ENCODE measurements at places on chromosomes 6 and 20.

DNA sequence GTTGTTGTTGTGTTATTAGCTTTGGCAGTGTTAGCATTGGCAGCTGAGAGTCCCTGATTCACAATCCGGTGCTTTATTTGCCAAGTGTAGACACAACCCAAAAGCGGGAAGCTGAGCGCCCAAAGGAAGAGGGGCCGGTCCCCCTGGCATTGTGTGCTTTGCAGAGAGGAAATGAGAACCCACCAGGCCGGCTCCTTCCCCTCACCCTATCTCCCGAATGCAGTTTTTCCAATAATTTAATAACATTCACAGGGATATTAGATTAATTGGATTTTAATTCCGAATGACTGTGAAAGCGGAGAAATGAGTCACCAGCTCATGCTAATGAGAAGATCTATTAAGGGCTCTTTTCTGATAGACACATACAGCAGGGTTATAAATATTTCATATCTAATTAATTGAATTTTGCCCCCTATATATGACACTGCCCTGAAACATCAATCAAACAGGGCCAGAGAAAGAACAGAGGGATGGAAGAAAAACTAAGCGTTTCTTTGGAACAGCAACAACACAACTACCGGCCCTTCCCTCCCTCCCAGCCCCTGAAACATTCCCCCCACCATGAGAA, 143.8 kb downstream of the MBOAT1 start:
- DNase-seq, result no peak

- DNase-seq, result no peak
These were observed 60.2 kb upstream of the GATA5 start for GRCh38 chr20:62535964-62536363.

GRCh38 chr6:117513778-117514365, 31.4 kb downstream of the DCBLD1 start:
- no peak for DNase-seq

- no peak for DNase-seq
These were observed 32.8 kb upstream of the BCAS1 start for GRCh38 chr20:54103067-54103761.

GRCh38 chr20:14445310-14445709, 107.9 kb upstream of the FLRT3 start:
- DNase-seq, result peak; percentile 71

- DNase-seq, result no peak
These were observed 75.2 kb downstream of the COL21A1 start for GRCh38 chr6:56172144-56172543.

GRCh38 chr6:132214716-132215115, 186.6 kb downstream of the MOXD1 start:
- no peak for DNase-seq

DNA sequence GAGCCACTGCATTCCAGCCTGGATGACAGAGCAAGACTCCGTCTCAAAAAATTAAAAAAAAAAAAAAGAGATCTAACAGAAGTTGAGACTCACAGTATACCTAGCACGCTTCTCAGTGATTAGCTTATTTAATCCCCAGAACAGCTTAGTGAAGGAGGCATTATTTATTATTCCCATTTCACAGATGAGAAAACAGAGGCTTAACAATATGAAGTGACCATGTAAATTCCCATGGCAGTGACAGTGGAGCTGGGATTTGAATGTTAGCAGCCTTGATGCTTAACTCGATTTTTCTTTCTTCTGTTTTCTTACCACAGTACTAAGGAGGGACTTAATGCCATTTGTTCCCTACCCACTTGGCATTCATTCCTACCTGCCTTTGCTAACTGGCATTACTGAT, 89.9 kb upstream of the ZNF217 start:
- no peak for DNase-seq

DNA sequence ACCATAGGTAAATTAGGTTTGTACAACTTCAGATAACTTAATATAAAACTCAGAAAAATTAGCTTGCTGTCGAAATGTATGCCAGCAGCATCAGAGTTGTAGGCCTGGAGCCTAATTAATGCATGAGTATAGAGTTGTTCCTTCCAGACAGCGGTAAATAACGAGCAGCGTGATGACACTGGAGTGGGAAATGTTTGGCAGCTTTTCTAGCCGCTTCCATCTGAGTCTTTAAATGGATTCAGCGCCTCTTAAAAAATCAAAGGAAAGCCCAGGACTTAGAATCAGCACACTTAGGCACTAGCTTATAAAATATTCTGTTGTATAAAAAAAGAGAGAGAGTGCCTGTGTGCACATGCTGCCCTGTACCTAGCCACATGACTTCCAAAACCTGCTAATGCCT, 43.7 kb upstream of the SYNJ2 start:
- DNase-seq, result no peak

DNA sequence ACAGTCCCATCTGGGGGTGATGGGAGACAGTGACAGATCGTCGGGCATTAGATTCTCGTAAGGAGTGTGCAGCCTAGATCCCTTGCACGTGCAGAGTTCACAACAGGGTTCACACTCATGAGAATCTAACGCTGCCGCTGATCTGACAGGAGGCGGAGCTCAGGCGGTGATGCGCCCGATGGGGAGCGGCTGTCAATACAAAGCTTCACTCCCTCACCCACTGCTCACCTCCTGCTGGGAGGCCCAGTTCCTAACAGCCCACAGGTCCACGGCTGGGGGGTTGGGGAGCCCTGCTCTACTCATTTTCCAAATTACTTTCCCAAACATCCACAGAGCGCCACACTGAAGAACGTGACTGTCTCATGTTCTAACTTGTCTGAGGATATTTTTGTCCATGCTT, 25.3 kb downstream of the CTCFL start:
- no peak for DNase-seq

- no peak for DNase-seq
These were observed 75.9 kb upstream of the RGS17 start for GRCh38 chr6:153207006-153207405.

DNA sequence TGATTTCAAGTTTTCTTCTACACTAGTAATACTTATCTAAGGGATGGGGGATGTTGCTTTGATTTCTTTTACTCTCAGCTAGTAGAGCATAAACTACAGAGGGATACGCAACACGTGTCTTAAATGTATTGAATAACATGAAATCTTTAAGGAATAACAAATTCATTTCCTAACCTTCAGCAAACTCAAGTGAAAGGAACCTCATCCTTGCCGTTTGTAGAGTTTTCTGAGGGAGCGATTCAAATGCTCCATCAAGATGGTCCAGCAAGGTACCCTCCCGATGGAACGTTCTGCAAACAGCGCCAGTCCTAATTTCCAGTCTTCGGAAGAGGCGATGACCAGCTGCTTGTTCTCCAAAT, 95.4 kb upstream of the RIN2 start:
- DNase-seq, result no peak

- DNase-seq, result no peak
These were observed 45.2 kb upstream of the SMAP1 start for GRCh38 chr6:70622461-70622860.

- peak; percentile 32 for DNase-seq
These were observed 2.5 kb downstream of the ADRM1 start for GRCh38 chr20:62305149-62305764.

DNA sequence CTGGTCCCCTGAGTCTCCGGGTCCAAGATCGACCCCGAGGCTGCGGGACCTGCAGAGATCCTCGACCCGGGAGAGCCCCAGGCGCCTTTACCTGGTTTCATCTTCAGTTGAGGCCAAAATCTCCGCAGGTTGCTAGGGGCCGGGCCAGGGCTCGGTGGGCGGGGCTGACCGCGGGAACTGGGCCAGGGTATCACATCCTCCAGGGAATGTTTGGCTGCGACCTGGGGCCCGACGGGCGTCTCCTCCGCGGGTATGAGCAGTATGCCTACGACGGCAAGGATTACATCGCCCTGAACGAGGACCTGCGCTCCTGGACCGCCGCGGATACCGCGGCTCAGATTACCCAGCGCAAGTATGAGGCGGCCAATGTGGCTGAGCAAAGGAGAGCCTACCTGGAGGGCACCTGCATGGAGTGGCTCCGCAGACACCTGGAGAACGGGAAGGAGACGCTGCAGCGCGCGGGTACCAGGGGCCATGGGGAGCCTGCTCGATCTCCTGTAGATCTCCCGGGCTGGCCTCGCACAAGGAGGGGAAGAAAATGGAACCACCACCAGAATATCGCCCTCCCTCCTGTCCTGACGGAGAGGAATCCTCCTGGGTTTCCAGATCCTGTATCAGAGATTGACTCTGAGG, 53.8 kb upstream of the POLR1H start:
- no peak for DNase-seq

DNA sequence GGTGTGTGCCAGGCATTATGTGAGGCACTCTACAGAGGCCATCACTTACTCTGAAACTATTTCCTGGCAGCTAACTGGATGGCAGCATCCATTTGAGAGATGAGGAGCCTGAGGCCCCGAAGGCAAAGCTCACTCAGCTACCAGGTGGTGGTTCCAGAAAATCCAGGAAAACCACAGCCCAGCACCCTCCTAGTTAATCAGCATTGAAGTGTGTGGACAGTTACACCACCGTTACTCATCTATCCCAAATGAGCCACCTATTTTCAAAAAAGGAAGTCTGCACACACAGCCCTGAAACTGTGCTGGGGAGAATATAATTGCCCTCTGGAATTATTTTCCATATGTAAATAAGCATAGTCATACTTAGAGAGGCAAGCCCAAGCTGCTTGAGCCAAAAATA, 67.4 kb downstream of the CNBD2 start:
- DNase-seq, result peak; percentile 95

DNA sequence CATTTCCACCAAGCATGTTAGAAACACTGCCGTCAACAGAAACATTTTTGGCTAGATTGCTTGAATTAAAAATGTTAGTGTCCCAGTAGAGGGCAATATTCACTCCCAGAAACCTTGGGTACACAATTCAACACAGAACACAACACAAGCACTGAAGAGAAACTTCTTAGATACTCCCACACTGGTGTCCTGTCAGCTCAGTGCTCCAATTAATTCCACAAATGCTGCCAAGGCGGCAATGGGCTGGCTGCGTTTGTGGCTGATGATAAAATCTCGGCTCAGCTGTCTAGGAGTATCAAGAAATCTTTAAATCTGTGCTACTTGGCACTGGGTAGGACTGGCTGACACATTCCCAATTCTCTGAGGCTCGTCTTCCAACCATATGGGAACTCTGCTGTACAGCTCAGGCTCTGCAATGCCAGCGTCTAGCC, 39.3 kb downstream of the BEND3 start:
- peak; percentile 9 for DNase-seq

DNA sequence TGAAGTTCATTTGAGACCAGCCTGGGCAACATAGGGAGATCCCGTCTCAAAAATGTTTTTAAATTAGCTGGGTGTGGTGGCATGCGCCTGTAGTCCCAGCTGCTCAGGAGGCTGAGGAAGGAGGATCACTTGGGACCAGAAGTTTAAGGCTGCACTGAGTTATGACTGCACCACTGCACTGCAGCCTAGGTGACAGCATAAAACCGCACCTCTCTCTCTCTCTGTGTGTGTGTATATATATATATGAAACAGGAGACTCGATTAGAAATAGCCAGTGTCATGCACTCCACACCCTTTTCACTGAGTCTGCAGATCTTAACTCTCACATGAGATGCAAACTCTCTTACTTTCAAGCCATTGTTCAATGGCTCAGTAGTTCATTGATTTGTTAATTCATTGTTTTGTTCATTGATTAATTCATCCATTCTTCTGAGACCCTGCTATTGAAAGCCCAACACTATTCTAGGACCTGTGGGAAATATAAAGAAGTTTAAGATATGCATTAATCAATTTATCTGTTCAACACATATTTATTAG, 52.4 kb upstream of the MRPS10 start:
- DNase-seq, result no peak

- DNase-seq, result peak; percentile 38
These were observed 246.7 kb downstream of the CD109 start for GRCh38 chr6:73942592-73943186.

DNA sequence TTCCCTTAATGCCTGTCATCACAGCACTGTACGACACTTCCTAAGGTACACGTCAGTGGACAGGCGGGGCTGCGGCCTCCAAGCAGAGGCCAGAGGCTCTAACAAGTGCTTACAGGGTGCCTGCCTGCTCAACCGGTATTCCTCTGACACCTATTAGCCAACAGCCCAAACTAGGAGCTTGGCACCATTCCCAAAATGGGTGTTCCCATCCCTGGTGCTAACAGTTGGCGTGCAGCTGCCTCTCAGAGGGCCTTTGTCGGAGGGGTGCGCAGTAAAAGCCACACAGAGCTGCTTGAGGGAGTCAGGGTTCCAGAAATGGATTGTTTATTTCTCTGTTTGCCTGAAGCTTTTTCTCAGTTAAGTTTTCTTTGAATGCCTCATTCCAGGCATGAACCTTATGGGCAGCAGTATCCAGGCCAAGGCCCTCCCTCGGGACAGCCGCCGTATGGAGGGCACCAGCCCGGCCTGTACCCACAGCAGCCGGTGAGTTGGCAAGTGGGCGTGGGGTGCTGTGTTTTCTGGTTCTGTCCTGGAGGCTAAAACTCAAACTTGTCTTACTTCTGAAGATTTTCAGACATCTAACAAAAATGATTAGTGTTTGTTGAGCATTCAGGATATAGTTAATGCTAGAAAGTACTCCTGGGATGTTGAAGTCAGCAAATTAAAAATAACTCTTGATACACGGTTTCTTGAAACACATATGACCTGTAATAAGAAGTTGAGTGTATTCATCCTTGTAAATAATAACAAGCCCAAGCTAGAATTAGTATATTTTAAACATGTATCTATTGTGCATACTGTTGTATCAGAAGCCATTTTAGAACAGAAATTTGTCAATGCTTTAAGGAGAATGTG, 124.7 kb downstream of the TMEM242 start:
- peak; percentile 97 for DNase-seq

DNA sequence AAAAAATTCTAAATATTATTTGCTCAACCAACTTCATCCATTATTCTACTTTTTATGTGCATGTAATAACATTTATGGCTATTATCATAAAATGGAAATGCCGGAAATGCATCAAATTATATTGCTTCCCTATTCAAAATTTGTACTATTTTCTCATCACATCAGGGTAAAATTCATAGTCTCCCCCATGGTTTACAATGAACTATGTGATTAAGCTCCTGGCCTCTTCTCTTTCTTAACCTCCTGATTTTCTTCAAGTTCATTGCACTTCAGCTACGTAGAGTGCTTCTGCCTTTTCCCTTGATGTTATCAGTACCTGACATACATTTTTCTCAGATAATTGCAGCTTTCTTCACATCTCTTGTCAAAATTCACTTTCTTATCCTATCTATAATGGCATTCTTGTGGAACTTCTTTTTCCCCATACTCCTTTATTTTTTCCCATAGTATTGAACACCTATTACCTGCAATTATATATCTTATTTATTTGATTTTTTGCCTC, 699.1 kb upstream of the ADGRB3 start:
- DNase-seq, result no peak

GRCh38 chr20:63097336-63097831, 90.6 kb upstream of the BHLHE23 start:
- no peak for DNase-seq

DNA sequence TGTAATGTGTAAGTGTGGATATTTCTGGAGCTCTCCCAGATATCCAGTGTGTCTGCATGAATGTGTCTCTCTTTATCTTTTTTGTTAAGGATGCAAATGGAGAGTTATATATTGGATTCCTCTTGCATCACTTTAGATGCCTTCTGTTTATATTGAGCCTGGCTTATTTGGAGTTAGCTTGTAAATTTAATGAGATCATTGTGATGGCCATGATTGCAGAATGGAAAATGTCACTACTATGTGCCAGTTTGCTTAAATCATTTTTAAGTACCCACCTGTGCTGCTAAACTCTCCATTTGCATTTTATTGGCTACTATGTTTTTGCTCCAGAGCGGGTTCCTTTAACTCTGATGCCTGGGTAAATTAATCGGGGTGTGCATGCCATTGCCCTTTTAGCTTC, 334.8 kb downstream of the UTRN start:
- no peak for DNase-seq

GRCh38 chr20:33852626-33853506, 41.7 kb downstream of the CHMP4B start:
- DNase-seq, result no peak

GRCh38 chr20:50270569-50270968, 79.9 kb downstream of the CEBPB start:
- no peak for DNase-seq

Measured in mammary epithelial cell (primary cell).